ENCODE measurements at places on chromosomes 11 and 22.

GRCh38 chr22:28019881-28020861, 101.1 kb upstream of the PITPNB start:
- DNase-seq: peak; percentile 87

GRCh38 chr11:36509201-36509639, 852 bp downstream of the TRAF6 start:
- no peak for DNase-seq

DNA sequence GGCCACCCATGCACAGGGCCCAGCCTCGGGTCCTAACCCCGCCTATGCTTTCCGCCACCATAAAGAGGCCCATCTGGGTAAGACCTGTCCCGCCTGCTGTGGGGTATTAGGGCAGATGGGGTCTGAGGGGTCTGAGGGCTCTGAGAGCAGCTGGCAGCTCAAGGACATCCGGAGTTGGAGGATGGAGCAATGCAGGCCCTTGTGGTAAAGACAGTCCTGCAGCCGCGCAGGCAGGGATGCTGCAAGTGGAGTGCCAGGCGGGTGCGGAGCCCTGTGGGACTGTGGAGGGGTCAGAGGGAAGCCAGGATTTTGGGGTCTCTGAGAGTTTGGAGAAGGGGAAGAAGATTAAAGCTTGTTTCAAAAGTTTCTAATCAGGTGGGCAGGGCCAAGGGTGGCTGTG, 81.3 kb upstream of the PITPNB start:
- no peak for DNase-seq

DNA sequence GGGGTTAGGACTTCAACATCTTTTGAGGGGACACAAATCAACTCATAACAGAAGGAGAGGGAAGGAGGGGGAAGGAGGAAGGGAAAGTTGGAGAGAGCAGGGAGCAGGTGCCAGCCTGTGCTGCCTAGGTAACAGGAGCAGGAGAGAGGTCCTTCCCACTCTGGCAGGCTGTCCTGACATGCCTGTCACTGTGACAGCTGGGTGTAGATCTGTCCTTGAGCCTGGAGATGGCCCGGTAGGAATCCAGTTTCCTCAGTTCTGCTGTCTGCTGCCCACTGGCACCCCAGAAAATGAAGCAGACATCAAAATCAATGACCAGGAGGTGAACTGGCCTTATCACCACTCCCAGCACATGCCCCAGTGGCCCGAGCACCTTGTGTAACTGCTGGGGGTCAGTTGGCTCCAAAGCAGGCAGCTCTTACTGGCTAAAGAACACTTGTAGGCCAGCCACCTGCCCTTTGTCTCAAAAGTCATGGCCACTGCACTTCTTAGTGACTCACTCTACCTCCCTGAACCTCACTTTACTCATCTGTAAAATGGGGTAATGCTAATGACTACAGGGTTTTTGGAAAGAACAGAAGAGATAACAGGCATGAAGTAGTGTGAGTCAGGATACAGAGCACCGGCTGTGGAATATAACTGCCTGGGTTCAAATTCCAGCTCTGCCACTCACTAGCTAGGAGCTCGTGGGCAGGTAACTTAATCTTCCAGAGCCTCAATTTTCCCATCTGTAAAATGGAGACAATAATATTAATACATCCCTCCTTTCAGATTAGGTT, 8.0 kb upstream of the TSPAN18 start:
- DNase-seq: no peak

- DNase-seq: no peak
Measured at GRCh38 chr11:107732689-107733051, 20.8 kb upstream of the SLN start.

DNA sequence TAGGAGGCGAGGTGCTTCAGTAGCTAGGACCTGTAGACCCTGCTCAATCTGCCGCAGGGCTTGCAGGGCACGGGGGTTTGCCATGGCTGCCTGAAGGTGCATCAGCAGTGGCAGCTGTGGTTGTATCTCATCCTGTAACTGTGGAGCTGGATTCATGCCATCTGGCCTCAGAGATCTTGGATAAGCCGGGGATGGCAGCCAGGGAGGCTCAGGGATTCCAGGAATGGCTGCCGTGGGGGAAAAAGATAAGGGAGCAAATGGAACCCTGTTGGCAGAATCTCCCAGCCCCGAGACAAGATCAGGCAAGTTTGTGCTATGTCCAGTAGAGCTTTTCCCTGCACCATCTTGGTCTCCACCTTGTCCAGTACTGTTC, 1.8 kb downstream of the UBQLN3 start:
- peak; percentile 42 for DNase-seq

GRCh38 chr11:126647735-126648134, 292.2 kb downstream of the ST3GAL4 start:
- DNase-seq: no peak

- no peak for DNase-seq
Measured at GRCh38 chr22:26660961-26661578, 3.7 kb downstream of the MIAT start.

- DNase-seq: no peak
Measured at GRCh38 chr22:50082197-50082715, 3.0 kb downstream of the MLC1 start.

GRCh38 chr11:75031224-75031753, 42.6 kb downstream of the NEU3 start:
- DNase-seq: peak; percentile 46

DNA sequence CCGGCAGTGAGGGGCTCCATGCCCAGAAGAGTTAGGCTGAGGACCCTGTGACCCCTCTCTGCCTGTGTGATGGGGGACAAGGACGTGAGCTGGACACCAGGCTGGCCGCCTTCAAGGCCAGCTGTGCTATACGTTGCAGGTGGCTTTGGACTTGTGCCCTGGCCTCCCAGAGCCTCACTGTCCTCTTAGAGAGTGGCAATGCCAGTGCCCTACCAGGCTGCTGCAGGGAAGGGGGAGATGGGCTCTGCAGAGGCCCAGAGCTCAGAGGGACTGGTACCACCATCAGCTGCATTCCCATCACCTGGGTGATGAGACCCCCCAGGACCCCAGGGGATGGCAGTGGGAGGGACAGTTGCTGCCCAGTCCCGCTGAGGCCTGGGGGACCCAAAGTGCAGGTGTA, 90.4 kb upstream of the SHISAL1 start:
- peak; percentile 3 for DNase-seq

DNA sequence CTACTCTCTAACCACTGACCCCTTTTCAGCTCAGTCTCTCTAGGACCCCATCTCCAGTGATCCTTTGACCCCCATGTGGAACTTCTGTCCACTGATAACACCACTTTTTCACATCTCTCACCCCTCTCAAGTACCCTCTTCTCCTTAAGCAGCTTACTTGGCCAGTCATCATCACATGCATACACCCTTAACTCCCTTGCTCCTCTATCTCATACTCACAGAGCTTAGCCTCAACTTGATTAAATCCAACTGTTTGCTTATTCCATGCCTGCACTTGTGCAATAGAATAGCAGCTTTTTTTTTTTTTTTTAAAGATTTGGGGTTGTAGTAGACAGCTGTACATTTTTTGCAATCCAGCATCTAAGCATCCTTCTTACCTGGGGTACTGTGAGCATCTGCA, 22.2 kb downstream of the AQP11 start:
- no peak for DNase-seq

- no peak for DNase-seq
Measured at GRCh38 chr11:63821411-63821810, 8.2 kb downstream of the SPINDOC start.
